Chondrocyte (in vitro differentiated cells): ENCODE measurements at places on chromosomes 6 and 20. TPM values are rescaled to one million over a fixed set of nuclear protein-coding genes. Genes with fewer than 3 reads are reported as not detected.

FAXC gene
- total RNA-seq: 6.8 to 9.7 TPM (median 8.0 TPM) in 3 replicates

SLA2 gene
- 0.24 TPM in 1 of 3 replicates, not detected in the others for total RNA-seq

BCAS1 gene
- total RNA-seq: not detected in 3 replicates

MED20 gene
- 19.9 to 23.4 TPM (median 21.7 TPM) in 3 replicates for total RNA-seq

MUCL3 gene
- total RNA-seq: 0.07 TPM in 1 of 3 replicates, not detected in the others

LPA gene
- 0.31 TPM in 1 of 3 replicates, not detected in the others for total RNA-seq

CYP21A2 gene
- total RNA-seq: 0.30 to 0.68 TPM (median 0.41 TPM) in 3 replicates

SLC16A10 gene
- total RNA-seq: 0.02 TPM in 1 of 3 replicates, not detected in the others

GHRH gene
- not detected in 3 replicates for total RNA-seq

CPNE5 gene
- 0.18 TPM in 1 of 3 replicates, not detected in the others for total RNA-seq

PROKR2 gene
- total RNA-seq: not detected in 3 replicates

LGSN gene
- 1.4 TPM in 2 of 3 replicates, not detected in the other for total RNA-seq

MUC21 gene
- not detected in 3 replicates for total RNA-seq

YWHAB gene
- total RNA-seq: 170 to 201 TPM (median 191 TPM) in 3 replicates

ASIP gene
- total RNA-seq: not detected in 3 replicates

PGC gene
- total RNA-seq: not detected in 3 replicates

NOL4L gene
- 37.7 to 42.7 TPM (median 40.0 TPM) in 3 replicates for total RNA-seq

SSTR4 gene
- 0.33 TPM in 1 of 3 replicates, not detected in the others for total RNA-seq

AVP gene
- not detected in 3 replicates for total RNA-seq

TP53TG5 gene
- total RNA-seq: not detected in 3 replicates

ZNF165 gene
- total RNA-seq: 0.25 to 0.39 TPM (median 0.26 TPM) in 3 replicates

MYH7B gene
- 0.30 to 0.64 TPM in 2 of 3 replicates, not detected in the other for total RNA-seq

SLC4A11 gene
- total RNA-seq: 4.2 to 4.9 TPM (median 4.3 TPM) in 3 replicates

SSR1 gene
- 236 to 416 TPM (median 247 TPM) in 3 replicates for total RNA-seq
